T-helper 2 cell (primary cell): ENCODE measurements at places on chromosomes 4 and X.

GRCh38 chr4:84221704-84222103 lies 277.4 kb downstream of the NKX6-1 start:
- no peak for DNase-seq

DNA sequence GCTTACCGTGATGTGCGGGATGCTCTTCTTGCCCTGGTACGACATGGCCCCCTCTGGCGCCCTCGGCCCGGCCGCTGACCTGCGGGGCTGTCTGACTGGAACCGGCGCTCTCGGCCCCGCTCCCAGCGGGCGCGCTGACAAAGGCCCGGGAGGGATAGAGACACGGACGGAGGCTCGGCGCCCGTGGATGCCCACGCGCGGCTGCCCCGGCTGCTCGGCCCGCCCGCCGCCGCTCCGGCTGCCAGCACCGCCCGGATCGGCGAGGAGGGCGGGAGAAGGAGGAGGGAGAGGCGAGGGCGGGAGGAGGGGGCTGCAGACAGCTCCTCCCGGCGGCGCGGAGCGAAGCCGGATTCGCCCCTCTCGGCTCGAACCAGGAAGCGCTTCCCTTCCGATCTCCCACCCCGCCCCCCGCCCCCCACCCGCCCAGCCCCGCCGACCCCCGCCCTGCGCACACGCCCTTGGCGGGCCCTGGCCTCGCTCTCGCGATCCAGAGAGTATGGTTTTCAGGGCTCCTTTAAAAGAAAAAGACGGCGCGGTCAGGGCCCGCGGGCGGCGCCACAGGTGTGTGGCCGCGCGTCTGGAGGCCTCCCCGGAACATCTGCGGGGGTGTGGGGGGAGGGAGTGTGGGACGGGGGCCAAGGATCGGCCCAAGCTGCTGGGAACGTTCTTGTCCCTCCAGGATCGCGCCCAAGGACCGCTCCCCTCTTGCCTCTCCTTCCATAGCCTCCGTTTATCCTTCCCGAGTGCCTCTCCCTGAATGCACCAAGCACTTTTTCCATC lies 4.5 kb downstream of the CRMP1 start:
- no peak for DNase-seq

DNA sequence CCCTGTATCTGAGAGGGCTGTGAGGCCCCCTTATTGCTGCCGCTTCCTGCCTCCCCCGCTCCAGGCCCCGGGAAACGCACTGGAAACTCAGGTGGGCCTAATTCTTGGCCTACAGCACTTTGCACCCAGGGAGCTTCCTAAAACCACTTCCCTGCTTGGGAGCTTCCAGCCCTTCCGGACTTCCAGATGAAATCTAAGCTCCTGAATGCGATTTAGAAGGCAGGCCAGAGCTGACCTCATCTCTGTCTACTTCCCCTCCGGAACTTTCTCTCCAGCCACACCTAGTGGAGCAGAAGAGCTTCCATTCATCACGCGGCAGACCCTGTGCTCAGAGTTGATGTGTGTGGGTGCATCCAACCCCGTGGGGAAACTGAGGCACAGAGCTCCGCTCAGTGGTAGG lies 84.2 kb downstream of the SORCS2 start:
- DNase-seq = no peak

DNA sequence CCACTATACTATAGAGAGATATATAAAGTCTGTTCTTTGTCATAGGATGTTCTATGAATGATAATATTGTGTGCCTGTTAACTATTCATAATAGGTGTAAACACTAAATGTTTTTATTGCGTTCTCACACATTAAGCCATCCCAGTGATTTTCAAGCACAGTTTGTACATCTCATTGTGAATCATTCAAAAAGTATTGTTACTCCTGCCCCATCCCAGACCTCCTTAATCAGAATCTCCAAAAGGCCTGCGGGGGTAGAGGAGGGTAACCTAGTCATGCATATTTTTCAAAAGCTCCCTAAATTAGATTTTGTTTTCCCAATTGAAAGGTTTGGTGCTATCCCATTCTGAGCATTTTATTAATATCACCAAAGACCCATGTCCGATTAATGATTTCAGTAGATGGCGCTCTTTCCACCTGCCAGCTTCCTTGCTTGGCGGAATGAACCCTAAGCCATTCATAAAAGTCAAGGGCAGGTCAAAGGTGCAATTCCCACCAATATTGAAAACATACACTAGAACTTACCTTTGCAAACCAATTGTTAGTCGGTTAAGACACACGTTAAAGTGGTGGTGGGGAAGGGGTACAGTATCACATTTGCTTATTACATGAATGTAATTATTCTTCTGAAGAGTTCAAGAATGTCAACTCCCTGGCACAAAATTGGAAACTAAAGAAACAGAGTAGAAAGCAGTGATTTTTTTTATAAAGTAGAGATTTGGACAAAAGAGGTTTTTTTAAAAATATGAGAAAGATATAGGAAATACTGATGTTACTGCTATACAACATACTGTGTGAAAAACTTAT lies 5.8 kb upstream of the TET2 start:
- DNase-seq = no peak

- no peak for DNase-seq
These were observed 148.3 kb downstream of the PDE5A start for GRCh38 chr4:119480331-119480730.

DNA sequence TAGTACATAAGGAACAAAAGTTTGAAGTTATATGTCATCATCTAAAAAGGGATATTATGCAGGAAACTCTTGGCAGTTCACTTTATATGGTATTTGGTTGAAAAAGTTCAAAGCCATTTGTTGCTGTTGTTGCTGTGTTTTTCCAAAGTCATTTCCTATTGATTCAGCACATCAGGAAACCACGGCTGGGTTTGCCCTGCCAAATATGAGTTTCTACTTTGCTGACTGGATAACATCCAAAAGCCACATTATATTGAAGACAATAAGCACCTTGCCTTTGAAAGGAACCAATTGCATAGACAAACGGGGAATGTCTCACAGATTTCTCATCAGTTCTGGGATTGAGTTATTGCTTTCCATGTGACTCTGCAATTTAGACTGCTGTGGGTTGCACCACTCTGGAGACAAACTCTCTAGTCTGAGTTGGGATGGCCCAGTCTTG lies 206.1 kb downstream of the SLC39A8 start:
- DNase-seq = no peak

GRCh38 chrX:39244147-39244546 lies 442.9 kb downstream of the MID1IP1 start:
- no peak for DNase-seq

DNA sequence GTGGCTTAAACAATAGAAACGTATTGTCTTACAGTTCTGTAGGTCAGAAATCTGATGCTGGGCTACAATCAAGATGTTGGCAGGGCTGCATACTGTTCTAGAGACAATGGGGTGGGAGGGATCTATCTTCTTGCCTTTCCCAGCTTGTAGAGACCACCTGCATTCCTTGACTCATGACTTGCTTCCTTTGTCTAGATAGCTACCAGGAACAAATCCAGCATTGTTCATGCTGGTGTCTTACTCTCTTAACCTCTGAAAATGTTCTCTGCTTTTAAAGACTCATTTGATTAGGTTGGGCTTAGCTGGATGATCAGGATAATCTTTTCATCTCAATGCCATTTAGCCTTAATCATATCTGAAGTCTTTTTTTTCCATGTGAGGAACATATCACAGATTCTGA lies 169.0 kb downstream of the ZNF330 start:
- DNase-seq = no peak

DNA sequence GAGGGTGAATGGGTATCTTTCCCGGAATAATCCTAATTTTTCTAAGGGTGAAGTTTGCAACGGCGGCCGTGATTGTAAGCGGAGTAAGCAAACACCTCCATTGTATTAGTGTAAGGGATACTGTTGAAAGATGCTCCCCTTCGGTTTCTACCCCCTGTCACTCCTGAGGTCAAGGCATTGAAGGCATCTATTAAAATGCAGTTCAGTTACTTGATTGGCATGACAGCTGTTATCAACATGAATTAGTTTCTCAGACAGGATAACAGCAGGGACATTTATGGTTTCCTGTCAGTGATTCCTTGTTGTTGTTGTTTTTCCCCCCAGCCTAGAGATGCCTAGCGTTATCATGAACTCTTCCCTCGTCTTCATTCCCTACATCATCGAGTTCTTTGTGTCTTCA lies 552 bp downstream of the SLC25A14 start:
- DNase-seq = no peak

- no peak for DNase-seq
These were observed 4.2 kb downstream of the CXorf65 start for GRCh38 chrX:71102292-71102691.

GRCh38 chr4:19230906-19231545 lies 1020.7 kb upstream of the SLIT2 start:
- no peak for DNase-seq

DNA sequence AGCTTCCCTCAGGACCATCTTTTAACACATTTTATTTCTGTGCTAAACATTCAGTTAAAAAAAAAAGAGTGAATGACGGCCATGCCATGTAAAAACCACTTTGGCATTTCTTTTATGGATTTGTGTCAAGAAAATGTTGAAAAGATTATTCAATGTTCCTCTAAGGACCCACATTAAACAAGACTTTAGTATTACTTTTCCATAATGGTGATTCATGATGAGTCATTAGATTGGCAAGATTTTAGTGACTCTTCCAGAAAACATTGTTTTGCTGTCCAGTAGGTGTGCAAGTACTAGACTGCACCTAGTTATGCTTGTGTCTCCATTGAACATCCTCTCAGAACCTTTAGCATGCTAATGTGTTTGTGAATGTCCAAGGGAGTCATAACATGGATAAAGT lies 748.6 kb downstream of the STPG2 start:
- DNase-seq = no peak

GRCh38 chr4:38805530-38806145 lies 1.0 kb upstream of the TLR1 start:
- DNase-seq = no peak

DNA sequence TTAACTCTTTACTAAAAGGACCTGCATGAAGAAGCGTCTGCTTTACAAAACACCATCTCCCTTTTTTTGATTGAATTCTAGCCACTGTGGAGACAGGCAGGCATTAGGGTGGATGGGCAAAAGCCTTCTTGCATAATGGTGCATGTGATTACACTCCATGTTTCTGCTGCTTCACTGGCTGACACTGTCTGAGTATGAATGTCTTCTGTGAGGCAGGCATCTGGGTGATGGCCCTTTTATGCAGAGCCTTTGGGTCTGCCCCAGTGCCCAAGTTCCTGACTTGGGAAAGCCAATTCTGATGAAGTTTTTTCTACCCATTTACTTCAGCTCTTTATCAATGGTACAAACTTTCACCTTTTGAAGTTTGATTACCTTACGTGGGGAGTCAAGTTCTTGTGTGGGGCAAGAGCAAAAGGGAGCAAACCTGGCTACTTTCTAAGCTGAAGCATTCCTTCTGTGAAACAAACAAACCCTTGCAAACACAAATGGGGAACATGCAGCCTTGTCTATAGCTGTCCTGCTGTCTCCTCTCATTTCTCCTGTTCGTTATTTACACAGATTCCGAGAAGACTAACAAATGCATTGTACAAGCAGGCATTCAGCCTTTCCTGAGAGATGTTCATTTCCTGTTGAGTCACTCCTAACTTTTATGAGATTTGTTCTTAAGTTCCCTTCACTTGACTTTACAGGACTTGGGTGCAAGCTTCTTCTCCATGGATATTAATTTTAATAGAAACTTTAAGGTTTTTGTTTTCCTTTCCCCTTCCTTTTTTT lies 301.9 kb downstream of the TLL1 start:
- no peak for DNase-seq

- DNase-seq = no peak
These were observed 157.1 kb upstream of the LNX1 start for GRCh38 chr4:53748328-53748772.

DNA sequence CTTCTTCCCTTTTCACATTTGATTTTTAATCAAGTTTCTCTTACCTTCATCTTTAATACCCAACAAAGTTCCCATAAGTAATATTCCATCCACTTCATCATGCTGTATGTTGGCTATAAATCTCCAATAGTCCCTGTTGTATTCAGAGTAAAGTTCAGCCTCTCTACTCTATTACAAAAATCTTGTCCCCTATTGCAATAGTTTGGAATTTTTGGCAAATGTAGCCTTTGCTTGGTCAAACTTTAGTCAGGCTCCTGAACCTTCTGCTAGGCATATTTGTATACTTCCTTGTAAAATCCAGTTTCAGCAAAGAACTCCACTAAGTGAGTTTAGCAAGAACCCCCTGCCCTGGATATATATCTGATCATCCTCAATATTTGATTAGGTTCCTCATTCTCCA lies 54.0 kb upstream of the PACRGL start:
- DNase-seq = no peak

- no peak for DNase-seq
These were observed 56.4 kb downstream of the IRF2 start for GRCh38 chr4:184417802-184418511.

- DNase-seq = no peak
These were observed 100.7 kb downstream of the PTTG2 start for GRCh38 chr4:38060829-38061431.

DNA sequence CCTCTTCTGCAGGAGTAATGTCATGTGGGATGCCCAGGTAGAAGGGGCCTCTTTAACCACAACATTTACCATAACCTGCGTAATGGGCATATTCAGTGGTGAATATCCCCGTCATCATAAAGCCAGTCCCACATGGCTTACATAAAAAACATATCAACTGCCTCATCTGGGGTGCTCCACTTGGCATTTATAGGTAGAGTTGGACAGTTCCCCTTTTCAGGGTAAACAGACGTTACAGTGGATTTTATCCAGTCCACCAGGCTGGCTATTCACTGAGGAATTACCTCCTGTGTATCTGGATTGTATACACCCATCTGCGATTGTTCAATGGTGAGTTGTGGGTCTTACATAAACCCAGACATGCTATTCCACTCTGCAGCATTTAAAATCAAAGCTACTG lies 70.7 kb upstream of the ANKRD17 start:
- DNase-seq = no peak

DNA sequence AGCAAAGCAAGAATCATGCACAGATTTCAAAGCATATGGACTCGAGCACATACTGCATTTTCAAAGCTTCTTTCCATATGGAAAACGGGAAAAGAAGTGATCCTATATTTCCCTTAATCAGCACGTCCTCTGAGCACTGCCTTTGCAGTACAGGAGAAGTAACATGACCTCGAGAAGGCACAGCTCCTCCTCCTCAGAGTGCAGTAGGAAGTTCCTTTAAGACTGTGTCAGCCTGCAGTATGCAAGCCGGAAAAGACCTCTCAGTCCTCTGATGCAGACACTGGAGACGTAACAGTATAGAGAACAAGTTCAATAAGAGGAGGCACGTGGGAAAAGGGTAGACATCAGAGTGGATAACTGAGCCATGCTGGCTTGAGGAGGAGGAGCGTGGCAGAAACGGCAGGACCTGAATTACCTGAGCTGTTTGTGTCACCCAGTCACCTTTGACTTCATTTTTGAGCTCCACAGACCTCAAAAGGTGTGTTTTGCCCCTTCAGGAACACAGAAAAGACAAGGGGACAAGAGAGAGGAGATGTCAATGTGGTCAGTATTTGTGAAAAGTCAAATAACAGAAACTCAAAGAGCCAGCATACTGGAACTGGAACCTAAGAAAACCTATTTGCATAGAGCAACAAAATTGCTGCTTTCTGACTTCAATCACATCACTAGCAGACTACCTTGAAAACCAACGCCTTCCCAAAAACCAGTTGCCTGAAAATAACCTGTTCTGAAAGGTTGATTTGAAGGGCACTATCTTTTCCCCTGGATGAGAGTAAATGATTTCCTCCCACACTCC lies 20.8 kb downstream of the IRF2 start:
- no peak for DNase-seq

GRCh38 chrX:132033166-132033565 lies 10.1 kb downstream of the STK26 start:
- no peak for DNase-seq
